ENCODE measurements at places on chromosomes 11 and 22.
A peak's percentile ranks its signal among the peaks of the same experiment; 100 is the strongest.

- DNase-seq: peak; percentile 80
Measured at GRCh38 chr11:61028135-61028729, 56.8 kb downstream of the CD6 start.

DNA sequence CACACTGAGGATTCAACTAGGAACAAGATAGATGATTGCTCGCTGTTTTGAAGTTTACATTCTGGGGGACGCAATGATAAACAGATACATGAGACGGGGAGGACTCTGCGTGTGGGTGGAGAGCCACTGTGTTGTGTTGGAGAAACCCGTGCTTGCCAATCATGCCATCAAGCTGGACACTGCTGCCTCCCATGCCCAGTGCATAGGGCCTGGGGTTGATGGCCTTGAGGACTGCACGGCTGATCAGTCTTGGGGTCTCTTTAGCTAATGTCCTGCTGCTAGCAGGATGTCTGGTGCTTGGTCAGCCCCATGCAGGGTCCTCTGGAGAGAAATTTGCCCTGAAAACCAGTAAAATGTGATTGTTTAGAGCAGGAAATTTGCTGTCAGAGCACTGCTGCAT lies 221.2 kb upstream of the B3GAT1 start:
- DNase-seq: no peak

GRCh38 chr11:70354629-70355028 lies 43.7 kb upstream of the CTTN start:
- DNase-seq: no peak

DNA sequence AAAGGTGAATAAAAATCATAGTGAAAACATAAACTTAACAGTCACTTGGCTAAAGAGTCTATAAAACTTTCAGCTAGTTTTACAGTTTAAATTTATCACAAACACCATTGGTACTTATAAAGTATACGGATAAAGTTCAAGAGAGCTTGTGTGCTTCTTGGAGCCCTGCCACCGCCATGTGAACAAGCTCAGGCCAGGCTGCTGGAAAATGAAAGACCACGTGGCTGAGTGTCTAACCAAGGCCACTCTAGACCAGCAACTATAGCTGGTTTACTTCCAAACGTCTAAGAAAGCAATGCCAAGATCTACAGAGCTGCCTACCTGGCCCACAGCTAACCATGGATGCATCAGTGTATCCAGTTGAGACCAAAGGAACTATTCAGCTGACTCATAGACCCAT lies 66.3 kb upstream of the API5 start:
- DNase-seq: no peak

GRCh38 chr11:123203934-123204333 lies 8.9 kb upstream of the CLMP start:
- no peak for DNase-seq

- no peak for DNase-seq
Measured at GRCh38 chr11:70482529-70482917, 84.2 kb downstream of the CTTN start.

DNA sequence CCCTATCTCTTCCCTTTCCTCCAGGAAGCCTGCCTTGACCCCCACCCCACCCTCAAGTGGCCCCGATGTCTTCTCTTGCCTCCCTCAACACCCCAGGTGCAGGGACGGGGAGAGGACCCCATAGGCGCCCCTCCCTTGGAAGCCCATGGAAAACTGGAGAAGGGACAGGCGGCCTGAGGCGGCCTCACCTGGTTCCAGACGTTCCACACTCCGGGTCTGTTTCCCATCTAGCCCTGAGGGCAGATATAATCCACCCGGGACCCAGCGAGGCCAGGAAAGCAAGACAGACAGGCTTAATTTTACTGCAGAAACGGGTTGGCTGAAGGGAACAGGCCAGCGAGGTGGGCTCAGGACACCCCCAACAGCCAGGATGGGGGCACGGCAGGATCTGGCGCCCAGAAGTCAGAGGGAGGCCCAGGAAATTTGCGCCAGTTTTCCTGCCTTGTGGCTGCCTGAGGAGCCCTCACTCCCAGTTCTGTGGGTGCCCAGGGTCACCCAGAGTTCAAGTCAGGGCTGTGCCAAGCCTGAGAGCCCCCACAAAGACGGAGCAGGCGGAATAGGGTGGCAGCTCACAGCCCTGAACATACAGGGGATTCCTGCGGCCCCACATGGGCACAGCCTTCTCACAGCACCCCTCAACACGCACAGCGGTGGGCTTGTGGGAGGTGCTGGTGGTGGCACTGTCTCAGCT lies 3.0 kb upstream of the SIGIRR start:
- no peak for DNase-seq

GRCh38 chr22:49300951-49301397 lies 526.7 kb downstream of the BRD1 start:
- no peak for DNase-seq

- DNase-seq: no peak
Measured at GRCh38 chr11:117273550-117274289, 17.4 kb upstream of the BACE1-AS start.

GRCh38 chr11:3232956-3233355 lies 739 bp upstream of the MRGPRE start:
- no peak for DNase-seq

- DNase-seq: no peak
Measured at GRCh38 chr11:85539029-85539689, 88.0 kb downstream of the DLG2 start.

GRCh38 chr11:64247729-64248531 lies 1.2 kb upstream of the PPP1R14B start:
- DNase-seq: no peak

DNA sequence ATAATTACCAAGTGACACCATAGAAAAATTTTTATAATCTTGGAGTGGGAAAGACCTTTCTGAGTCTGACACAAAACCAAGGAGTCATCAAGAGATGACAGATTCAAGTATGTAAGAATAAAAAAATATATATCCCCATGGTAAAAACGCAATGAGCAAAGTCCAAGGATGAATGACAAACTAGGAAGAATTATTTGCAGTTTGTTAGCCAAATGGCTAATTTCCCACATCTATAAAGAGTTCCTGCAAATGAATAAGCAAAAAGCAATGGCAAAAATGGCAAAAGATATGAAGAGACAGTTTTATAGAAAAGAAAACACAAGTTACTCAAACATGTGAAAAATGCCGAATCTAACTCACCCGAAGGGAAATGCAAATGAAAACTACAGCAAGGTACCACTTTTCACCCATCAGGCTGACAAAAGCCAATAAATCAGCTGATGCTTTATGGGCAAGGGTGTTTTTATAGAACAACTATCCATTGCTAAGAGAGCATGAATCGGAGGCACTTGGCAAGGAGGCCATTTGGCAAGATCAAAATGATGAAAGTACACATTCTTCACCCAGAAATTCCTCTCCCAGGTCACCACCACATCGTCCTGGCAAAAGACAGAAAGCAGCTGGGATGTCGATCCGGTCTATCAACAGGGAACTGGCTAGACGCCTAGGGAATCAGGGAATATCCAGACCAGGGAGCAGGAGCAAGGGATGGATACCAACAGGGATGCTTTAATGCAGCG lies 21.1 kb upstream of the KLHL35 start:
- no peak for DNase-seq

DNA sequence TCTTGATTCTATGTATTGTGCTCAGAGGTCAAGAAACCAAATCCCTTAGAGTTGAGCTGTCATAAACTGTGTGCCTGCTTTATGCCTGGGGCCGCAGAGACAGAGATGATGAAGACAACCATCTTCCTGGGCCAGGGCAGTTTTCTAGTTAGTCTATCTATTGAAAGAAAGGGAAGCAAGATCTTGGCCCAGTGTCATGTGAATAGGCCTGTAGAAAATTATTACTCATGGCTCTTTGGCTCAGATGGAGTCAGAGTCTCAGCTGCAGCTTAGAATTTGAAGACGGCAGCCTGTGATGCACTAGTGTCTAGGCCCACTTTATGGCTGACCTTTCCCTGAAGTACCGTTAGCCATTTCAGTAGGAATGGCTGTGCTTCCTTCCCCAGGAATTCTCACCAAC lies 112.0 kb downstream of the DBX1 start:
- DNase-seq: no peak

DNA sequence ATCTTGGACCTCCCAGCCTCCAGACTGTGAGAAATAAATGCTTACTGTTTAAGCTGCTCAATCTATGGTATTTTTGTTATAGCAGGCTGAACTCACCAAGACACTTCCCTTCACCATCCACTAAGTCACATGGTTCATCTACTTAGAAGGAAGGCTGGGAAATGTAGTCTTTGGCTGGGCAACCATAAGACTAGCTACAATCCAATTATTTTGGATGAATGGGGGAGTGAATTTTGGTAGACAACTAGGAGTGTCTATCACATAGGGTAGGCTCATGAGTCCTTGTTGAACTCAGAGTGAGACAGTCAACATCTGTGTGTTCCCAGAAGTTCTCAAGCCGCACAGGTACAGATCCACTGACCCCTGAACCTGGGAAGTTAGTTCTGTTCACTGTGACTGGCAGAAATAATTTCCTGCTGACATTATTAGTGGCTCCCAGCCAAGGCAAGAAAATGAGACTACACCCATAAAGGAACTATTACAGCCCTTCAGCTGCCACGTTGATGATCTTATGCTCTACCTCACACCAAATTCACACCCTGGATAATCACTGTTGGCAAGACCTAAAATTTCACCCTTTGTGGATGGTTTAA lies 3.1 kb upstream of the SLC35C1 start:
- no peak for DNase-seq

DNA sequence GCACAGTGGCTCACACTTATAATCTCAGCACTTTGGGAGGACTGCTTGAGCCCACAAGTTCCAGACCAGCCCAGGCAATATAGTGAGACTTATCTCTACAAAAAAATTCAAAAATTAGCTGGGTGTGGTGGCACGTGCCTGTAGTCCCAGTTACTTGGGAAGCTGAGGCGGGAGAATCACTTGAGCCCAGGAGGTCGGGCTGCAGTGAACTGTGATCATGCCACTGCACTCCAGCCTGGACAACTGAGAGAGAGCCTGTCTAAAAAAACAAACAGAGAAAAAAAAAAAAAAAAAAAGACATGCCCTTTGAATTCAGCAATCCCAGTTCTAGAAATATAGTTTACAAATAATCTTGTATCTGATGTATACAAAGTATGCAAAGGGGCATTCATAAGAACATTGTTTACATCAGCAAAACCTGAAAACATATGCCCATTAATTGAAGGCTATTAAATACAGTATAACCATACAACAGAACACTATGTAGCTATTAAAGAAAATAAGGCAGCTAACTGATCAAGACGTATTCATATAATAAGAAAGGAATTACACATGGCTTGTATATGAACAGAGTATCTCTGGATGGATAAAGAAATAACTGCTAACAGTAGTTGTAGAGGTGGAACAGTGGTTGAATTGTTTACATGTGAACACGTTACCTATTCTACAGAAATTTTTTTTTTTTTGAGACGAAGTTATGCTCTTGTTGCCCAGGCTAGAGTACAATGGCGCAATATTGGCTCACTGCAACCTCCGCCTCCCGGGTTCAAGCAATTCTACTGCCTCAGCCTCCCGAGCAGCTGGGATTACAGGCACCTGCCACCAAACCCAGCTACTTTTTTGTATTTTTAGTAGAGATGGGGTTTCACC lies 35.7 kb downstream of the CELF1 start:
- no peak for DNase-seq

- DNase-seq: no peak
Measured at GRCh38 chr11:10038521-10039302, 255.3 kb downstream of the SBF2 start.

GRCh38 chr11:74731301-74732094 lies at the start of gene CHRDL2:
Gene CHRDL2, minus strand, starts transcription at chr11:74731426. Its CDS starts 538 bp downstream, at chr11:74730888.
- no peak for DNase-seq

DNA sequence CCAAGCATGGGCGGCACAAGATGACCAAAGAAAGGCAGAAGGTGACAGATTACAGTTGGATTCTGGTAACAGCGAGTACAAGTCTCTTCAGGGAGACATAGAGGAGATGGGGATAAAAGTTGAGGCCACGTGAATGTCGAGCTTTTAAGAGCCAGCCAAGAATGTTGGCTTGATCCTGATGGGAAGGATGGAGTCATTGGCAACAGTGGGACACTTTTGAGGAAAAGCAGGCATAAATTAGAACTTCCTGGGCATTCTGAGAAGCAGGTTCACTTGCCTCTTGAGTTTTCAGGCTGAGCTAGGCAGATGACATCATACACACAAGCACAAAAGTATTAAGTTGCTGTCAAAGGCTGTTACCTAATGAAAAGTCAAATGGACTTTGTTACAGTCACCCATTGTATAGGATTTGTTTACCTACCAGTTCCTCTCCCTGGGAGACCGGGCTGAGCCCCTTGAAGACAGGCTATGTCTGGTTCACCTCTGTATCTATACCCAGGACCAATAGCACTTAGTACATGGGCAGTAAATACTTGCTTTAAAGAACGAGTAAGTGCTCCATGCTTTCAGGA lies 41.1 kb downstream of the TNRC6B start:
- DNase-seq: no peak

- DNase-seq: no peak
Measured at GRCh38 chr11:79174045-79175008, 266.5 kb downstream of the TENM4 start.

DNA sequence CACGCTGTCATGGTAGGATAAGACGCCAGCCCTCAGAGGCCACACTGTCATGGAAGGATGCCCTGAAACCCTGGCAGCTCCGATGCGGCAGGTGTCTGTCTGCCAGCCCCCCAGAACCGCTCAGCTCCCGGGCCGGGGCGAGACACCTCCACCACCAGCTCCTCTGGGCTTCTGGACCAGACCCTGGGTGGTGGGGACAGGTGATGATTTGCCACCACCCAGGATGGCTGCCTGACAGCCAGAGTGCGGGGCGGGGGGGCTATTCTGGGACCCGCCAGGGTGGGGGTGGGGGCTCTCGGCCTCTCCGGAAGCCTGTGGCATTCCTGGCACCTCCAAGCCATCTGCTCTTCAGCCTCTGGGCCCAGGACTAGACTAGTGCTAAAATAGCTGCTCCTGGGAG lies 9.4 kb downstream of the PHLDA2 start:
- DNase-seq: no peak

DNA sequence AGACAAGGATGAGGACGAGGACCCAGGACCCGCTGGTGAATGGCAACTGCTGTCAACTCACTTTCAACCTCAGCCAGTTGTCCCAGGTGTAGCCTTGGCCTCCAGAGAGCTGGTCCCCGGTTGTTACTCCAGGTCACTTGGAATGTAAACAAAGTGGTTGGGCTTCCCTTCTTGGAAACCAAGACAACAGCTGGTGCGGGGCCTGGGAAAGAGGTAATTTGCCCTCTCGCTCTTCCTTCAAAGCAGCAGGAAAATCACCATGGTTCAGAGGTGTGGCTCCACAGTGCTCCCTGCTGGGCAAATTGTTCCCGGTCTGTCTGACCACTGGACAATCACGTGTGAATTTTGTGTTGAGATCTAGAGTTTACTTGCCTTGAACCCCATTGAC lies 15.0 kb downstream of the SLC1A2 start:
- DNase-seq: peak; percentile 4
